ENCODE measurements at places on chromosomes 1 and 21.

GRCh38 chr1:157626099-157626498, 28.2 kb upstream of the FCRL4 start:
- DNase-seq, result no peak

DNA sequence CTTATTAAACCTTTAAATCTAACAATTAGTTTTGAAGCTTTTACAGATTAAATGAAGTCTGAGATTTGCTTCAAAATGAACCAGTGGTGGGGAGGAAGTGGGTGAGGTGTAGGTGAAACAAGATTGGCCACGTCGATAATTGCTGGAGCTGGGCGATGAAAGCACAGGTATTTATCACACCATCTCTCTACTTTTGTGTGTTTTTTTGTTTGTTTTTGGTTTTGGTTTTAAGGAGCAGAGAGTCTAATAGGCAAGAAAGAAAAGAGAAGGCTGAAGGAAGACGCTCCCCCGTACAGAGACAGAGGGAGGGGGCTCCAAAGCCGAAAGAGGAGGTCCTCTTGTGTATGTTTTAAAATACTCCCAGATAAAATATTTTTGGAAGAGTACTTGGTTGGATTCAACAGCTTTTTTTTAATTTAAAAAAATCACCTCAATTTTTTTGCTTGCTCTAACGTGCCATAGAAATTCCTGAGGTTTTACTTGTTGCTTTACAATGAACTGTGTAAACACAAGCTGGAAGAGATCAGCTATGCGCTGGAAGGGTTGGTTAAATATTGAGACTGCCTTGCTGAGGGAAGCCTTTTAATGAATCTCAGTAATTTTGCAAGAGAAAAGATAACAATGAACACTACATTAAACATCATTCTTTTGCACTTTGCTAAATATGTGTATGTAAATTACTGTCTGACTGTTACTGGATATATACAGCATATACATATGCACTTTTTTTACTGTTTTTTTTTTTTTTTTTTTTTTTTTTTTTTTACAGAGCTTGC, 6.7 kb upstream of the LGALS8 start:
- no peak for DNase-seq

- DNase-seq, result no peak
Observed at GRCh38 chr1:51215169-51215568, 20.9 kb upstream of the RNF11 start.

- no peak for DNase-seq
Observed at GRCh38 chr1:43235040-43235439, 34.7 kb upstream of the TMEM125 start.

DNA sequence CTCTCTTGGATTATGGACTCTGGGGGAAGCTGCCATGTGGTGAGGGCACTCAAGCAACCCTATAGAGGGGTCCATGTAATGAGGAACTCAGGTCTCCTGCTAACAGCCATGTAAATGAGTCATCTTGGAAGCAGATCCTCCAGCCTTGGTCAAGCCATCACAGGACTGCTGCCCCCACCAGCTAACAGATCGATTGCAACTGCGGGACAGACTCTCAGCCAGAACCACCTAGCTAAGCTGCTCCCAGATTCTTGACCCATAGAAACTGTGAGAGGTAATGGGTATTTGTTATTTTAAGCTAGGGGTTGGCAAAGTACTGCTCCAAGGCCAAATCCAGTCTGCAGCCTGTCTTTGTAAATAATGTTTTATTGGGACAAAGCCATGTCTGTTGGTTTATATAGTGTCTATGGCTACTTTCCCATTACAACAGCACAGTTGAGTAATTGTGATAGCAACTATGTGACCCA, 27.6 kb upstream of the MAP3K7CL start:
- no peak for DNase-seq

GRCh38 chr21:45109831-45110492, 35.6 kb downstream of the ADARB1 start:
- DNase-seq, result no peak

- DNase-seq, result no peak
Observed at GRCh38 chr1:31410871-31411270, 2.1 kb upstream of the SERINC2 start.

DNA sequence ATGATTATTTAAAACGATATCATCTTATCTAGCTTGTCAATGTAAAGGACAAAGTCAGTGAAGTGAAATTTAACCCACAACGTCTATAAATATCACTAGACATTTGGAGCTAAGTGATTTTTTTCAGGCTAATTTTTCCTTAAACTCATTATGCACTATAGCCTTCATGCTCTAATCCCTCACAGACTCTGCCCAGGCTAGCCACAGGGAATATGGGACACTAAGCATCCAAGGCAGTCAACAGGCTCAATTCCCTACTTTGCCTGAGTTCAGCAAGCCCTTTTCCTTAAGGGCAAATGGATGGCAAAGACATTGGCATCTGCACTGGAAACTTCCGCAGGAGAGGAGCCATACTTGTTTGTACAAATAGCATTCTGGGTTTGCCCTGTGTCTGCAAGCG, 577.0 kb downstream of the LMO4 start:
- DNase-seq, result no peak

GRCh38 chr1:245551536-245551935, 396.8 kb downstream of the KIF26B start:
- DNase-seq, result no peak

DNA sequence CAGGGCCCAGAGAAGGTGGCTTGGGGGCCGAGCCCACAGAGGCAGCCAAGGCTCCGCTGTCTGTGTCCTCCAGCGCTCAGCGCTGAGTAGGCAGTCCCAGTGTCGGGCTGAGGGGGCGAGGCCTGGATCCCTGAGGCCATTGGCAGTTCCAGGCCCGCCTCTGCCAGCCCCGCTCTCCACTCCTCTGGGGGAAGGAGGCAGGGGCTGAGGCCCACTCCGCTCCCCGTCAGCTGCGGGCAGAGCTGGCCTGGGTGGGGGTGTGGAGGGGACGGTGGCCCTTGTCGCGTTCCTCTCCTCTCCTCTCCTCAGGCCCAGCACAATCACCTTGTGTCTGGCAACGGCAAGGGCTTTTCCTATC, 132.8 kb downstream of the CASZ1 start:
- no peak for DNase-seq

- DNase-seq, result no peak
Observed at GRCh38 chr1:118395430-118395991, 210.5 kb upstream of the SPAG17 start.

GRCh38 chr1:47468709-47469389, 31.0 kb downstream of the FOXD2 start:
- DNase-seq, result no peak

DNA sequence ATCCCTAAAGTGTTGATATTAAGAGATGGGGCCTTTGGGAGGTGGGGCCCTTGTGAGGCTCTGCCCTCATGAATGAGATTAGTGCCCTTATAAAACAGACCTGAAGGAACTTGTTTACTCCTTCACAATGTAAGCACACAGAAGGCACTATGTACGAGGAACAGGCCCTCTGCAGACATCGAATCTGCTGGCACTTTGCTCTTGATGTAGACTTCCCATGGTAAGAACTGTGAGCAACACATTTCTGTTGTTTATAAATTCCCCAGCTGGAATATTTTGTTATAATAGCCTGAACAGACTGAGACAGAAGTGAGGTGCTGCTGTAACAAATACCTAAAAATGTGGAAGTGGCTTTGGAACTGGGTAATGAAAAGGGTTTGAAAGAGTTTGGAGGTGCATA, 193.2 kb downstream of the TGFB2 start:
- DNase-seq, result no peak

DNA sequence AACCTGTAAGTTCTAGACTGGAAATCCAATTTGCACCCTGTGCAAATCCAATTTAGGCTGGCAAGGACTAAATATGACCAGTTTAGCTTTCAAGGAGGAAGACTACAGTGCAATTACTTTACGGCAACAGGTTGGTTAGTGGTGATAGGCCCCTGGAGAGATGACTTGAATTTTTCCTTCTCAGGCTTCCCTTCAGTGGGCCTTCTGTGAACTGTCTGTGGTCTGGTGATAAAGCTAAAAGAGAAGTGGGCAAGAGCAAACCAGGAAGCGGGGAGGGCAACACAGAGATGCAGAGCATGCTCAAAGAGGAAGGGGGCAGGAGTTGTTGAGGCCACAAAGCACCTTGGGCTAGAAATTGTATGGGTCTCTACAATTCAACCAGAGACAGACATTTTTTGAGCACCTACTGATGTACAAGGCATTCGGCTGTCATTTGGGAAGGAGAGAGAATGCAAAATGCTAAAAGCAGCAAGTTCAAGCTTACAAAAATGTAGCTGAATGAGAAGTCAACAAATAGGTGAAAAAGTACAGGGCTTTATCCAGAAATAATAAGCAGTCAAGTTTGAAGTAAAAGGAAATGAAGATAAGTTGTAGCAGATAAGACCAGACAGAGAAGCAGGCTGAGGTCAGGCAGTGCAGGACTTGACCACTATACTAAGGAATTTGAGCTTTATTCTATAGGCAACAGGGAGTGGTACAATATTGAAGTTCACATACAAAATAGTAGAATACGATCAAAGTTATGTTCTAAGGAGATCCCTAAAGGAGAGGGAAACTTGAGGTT, 23.9 kb downstream of the INPP5B start:
- DNase-seq, result no peak

GRCh38 chr1:88701275-88701674, 17.2 kb downstream of the PKN2 start:
- no peak for DNase-seq

- no peak for DNase-seq
Observed at GRCh38 chr21:42423197-42423675, 19.5 kb downstream of the UBASH3A start.

DNA sequence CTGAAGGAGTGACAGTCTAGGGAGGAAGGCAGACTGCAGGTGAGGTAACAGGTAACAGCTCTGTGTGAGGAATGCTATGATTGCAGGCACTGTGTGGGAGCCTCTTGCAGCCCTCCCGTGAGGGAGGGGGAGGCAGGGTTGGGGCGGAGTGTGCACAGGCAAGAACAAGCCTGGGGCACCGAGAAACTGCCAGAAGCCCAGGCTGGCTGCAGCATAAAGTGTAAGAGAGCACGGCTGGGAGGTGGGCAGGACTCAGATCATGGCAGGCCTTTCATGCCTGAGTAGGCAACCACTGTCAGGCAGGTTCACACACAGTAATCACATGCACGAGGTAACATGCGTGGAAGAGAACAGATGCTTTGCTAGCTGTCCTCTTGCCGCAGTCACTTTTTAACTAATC, 11.3 kb upstream of the RHEX start:
- DNase-seq, result no peak

DNA sequence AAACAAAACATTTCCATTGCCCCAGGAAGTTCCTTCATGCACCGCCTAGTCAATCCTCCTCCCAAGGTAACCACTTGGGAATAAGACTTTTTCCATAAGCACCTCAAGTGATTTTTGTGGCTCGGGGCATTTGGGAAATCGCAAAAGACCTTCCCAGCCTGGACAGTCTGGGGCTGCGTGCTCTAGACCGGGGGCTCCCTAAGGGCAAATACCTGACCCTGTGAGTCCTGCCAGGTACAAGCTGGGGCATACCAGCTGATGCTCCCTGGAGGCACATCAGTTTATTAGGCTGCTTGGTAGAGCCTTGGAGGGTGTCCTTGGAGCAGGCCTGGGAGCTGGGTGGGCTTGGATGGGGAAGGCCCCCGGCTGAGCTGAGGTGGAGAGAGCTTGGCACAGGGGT, 34.4 kb downstream of the ALPL start:
- DNase-seq, result no peak

GRCh38 chr21:34536311-34536710, 24.3 kb upstream of the KCNE1 start:
- no peak for DNase-seq

- no peak for DNase-seq
Observed at GRCh38 chr1:162412002-162412401, at the start of gene SH2D1B. TSS of gene SH2D1B (minus strand) at chr1:162412136. CDS start at chr1:162412016, 120 bp downstream.

- no peak for DNase-seq
Observed at GRCh38 chr21:29678626-29679025, 261.2 kb downstream of the GRIK1 start.

DNA sequence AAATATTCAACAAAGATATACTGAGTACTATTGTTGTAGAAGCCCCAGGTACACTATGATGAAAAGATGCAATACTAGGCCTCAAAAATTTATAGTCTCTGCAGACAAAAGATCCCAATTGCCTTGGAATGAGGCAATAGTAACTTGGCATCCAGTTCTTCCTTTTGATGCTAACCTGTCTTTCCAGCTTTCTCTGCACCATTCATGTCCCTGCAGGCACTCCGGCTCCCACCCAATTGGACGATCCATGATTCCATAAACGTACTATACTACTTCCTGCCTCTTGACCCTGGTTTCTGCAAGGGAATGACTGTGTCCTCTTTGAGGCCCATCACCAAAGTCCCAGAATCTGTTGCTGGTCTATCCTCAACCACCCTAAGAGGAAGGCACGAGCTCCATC, 8.0 kb upstream of the TAGLN2 start:
- DNase-seq, result no peak

- no peak for DNase-seq
Observed at GRCh38 chr1:205998457-205999241, 4.5 kb downstream of the RAB7B start.

- DNase-seq, result no peak
Observed at GRCh38 chr1:108851567-108851966, 5.3 kb downstream of the AKNAD1 start.

- DNase-seq, result no peak
Observed at GRCh38 chr1:154423304-154423987, 18.3 kb downstream of the IL6R start.

DNA sequence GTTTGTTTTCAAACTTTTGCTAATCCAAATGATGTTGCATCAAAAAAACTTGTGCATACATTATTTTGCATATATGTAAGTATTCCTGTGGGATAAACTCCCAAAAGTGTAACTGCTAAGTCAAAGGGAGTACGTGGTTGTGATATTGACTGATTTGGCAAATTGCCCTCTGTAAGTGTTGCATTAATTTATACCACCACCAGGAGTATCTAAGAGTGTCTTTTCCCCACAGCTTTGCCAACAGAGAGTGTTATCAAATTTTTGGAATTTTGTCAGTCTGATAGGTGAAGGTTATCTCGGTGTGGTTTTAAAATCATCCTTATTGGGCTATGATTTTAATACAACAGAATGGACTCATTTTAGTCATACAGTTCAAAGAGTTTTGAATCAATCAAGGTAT, 30.1 kb upstream of the PARP1 start:
- DNase-seq, result no peak

GRCh38 chr1:2355373-2356261, 35.7 kb downstream of the MORN1 start:
- DNase-seq, result no peak

DNA sequence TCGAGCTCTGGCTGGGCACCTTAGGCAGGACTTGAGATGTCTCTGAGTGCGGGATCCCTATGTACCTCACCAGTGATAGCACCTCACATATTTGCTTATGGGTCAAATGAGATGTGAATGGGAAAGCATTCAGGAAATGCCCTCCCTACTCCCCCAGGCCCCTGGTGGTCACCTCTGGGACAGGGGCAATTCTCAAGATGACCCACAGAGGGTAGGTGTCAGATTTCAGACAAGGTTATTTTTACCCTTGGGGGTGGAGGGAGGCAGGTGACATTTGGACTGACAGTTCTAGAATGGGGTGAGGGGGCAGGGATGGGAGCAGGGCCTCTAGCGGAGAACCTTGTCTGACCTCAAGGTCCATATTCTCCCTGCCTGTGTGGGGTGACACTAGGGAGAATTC, 27.1 kb downstream of the ACOT11 start:
- no peak for DNase-seq

Data from effector CD8-positive, alpha-beta T cell (primary cell).